Fibroblast of skin of scalp (primary cell): ENCODE measurements at places on chromosomes 13 and 19.
A peak's percentile ranks its signal among the peaks of the same experiment; 100 is the strongest.

DNA sequence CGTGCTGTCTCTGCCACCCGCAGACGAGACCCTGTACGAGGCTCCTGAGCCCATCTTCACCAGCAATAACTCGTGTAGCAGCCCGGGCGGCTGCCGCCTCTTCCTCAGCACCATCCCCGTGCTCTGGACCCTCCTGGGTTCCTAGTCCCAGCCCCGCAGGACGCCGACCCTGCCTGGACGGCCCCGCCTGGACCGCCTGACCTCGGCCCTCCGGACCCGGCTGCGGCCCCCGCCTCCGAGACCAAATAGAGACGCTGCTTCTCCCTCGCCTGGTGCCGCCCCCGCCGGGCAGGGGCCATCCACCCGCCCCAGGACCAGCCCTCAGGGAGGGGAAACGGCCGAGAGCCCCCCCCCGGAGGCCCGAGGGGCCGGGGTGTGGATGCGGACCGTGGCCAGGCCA lies 14.1 kb downstream of the EFNA2 start:
- DNase-seq: no peak

DNA sequence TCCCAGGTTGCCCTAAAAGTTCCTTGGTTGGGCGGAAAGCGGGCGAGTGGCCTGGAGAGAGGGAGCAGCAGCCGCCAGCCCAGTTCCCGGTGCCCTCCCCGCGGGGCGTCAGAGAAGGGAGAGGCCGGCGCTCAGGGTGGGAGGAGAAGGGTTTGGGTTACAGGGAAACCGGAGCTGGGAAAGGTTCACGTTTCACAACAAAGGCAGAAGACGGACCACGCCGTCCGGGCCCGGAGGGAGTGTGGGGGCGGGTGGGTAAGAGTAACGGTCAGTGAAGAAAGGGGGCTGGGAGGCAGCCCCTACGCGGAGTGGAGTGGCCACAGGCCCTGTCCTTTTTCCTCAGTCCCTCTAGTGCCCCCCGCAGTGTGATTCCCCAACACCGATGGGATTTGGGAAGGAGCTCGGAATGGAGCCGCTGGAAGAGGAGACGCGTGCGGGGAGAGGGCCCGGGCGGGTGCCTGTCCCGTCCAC lies 1.6 kb downstream of the SIX5 start:
- peak; percentile 86 for DNase-seq

DNA sequence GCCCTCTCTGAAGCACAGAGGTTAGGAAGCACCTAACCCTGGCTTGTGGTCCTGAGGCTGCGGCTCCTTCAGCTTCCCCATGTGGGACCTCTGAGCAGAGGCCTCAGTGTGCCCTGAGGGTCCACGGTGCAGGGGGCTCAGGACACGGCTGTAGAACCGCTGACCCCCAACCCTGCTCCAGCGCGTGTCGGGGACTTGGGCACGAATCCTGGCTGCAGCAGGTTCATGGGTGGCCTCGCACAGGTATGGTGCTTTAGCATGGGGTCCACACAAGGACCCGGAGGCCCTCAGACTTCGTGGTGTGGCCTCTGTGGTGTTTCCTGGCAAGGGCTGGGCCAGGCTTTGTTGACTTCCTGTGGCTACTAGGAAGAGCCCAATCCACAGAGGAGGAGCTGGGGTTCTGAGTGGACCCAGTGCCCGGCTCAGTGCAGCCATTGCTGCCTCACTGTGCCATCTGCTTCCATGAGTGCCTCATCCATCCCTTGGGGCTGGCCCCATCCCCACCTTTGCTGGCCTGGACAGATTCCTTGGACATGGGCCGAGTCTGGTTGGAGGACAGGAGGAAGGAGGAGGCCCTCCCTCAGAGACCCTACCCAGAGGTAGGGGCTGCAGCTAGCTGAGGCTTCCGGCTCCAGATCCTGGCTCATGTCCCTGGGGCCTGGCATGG lies 24.5 kb downstream of the ZBTB7A start:
- no peak for DNase-seq

- peak; percentile 72 for DNase-seq
Observed at GRCh38 chr13:106373989-106374572, 161.4 kb downstream of the EFNB2 start.

GRCh38 chr13:107743526-107743925 lies 471.8 kb downstream of the LIG4 start:
- no peak for DNase-seq

GRCh38 chr13:99760456-99760855 lies 211.1 kb downstream of the ZIC5 start:
- DNase-seq: no peak

DNA sequence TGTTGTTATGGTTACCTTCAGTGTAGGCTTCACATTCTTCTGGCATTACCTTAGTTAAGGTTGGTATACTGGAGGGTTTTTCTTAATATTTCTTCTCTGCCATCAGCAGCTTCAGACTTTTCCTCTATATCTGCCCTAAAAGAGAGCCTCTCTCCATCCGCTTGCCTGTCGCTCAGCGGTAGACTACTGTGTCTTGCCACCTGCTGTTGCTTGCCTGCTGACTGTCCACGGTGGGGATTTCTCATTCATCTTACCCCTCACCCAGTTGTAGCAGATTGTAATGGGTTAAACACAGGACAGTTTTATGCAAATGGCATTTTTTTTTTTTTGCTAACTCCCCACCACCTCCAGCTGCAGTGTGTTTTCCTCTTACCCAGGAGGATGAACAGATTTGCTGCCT lies 577.2 kb downstream of the SLITRK5 start:
- DNase-seq: no peak

DNA sequence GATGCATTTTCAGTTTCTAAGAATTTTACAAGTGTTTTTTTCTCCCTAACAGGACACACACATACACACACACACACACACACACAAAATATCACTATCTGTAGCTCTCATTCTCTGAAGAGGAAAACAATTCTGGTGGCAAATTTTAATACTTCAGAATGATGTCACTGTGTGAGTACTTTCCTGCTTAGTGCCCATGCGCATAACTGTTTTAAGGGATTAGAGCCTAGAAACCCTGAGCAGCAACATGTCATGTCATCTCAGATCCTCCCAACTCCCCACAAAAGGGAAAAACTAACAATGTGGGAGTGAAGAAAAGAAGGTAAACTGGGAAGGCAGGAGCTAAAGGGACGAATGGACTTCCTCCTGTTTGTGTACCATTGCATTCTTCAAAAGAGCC lies 401.2 kb downstream of the SPRY2 start:
- no peak for DNase-seq

- peak; percentile 75 for DNase-seq
Observed at GRCh38 chr19:4474514-4475022, 2.5 kb downstream of the HDGFL2 start.

DNA sequence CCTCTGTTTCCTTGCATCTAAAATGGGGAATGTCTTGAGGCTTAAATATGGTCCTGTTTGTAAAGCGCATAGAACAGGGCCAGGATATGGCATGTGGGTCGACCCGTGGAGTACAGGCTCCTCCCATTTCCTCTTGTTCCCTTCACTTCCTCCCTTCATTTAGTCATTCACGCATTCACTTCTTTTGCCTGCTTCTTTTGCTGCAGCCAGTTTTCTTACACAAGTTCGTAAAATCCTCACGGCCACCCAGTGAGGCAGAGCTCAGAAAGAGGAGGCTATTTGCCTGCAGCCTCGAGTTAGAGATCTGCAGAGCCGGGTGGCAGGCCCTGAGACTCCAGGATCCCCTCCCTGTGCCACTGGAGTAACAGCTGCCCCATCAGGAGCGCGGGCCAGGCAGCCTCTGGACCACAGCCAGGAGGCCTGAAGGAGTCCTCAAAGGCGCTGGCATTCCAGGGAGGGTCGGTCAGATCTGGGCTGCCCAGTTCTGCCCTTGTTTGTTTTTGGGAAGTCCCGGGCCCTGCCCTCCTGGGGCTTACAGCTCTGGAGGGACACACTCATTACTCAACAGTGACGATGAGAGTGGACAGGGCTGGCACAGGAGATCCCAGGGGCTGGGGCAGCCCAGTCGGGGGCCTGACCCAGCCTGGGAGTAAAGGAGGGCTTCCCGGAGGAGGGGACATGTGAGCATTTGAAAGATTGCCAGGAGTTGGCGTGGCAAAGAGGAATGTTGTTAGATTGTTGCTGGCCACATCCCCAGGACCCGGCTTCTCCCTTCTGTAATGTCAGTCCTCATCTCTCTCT lies 4.6 kb downstream of the PPP5C start:
- DNase-seq: peak; percentile 73

DNA sequence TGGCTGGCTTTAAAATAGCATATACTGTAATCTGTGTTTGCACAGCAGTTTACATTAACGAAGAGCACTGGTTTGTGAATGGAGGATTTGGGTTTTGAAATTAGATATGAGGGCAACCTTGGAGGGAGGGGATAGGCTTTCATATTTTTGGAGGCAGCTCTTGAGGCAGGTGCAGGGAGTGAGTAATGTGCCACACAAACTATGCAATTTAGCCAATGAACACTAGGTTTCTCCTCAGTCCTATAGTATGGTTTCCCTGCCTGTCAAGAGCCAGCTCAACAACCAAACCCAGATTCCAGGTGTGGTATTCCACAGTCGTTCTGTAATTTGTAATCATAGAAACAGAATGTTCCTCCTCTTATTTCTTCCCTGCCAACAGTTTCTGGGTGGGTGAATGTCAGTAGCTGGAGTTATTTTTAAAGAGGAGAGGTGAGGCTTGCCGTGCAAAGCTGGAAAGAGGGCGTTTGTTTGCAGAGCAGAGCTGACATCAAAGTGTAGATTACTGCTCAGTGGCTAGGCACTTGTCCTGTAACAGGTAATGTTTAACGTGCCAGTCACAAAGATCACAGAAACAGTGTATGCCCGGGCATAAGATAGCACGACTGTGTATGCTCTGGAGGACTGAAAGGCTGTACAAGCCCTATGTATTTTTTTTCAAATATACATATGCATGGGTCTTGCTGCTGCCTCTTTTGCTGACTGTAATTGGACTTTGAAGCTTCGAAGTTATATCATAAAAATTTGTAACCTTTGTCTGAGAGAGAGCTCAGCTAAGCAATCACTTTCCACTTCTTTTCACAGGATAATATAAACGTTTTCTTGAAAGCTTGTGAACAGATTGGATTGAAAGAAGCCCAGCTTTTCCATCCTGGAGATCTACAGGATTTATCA lies 124.2 kb downstream of the LMO7 start:
- DNase-seq: no peak

GRCh38 chr13:101640788-101641400 lies 188.4 kb downstream of the ITGBL1 start:
- DNase-seq: peak; percentile 87

- no peak for DNase-seq
Observed at GRCh38 chr13:110234532-110234931, 72.4 kb downstream of the COL4A1 start.

- DNase-seq: peak; percentile 89
Observed at GRCh38 chr19:57269515-57270250, 10.6 kb upstream of the ZNF460 start.

- no peak for DNase-seq
Observed at GRCh38 chr13:28137596-28137995, 749 bp upstream of the PAN3 start.

DNA sequence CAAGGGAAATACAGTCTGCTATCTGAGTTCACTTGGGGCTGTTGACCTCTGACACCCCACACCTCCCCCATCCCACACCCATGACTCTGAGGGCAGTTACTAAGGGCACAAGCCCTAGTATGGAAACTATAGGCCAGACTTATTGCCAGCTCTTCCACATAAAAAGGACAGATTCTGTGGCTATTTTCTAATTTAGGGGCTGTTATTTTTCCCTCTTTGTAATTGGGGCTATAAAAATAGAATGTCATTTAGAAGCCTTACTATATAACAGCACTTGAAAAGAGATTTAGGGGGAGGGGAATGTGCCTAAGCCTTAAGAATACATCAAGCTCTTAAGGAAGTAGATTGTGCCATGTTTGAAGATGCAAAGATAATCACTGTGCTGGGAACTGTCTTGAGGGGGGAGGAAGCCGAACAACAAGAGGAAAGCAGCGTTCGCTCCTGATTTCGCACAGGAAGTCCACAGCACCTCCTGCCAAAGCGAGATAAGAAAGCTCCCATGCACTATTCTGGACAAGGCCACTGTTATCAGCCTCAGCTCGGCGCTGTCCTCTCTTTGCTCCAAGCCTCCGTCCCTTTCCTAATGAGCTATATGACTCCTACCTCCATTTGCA lies 86.6 kb downstream of the FLT1 start:
- no peak for DNase-seq

GRCh38 chr13:30685320-30685859 lies 50.0 kb upstream of the ALOX5AP start:
- DNase-seq: no peak

GRCh38 chr13:57653229-57653989 lies 21.9 kb downstream of the PCDH17 start:
- DNase-seq: no peak

DNA sequence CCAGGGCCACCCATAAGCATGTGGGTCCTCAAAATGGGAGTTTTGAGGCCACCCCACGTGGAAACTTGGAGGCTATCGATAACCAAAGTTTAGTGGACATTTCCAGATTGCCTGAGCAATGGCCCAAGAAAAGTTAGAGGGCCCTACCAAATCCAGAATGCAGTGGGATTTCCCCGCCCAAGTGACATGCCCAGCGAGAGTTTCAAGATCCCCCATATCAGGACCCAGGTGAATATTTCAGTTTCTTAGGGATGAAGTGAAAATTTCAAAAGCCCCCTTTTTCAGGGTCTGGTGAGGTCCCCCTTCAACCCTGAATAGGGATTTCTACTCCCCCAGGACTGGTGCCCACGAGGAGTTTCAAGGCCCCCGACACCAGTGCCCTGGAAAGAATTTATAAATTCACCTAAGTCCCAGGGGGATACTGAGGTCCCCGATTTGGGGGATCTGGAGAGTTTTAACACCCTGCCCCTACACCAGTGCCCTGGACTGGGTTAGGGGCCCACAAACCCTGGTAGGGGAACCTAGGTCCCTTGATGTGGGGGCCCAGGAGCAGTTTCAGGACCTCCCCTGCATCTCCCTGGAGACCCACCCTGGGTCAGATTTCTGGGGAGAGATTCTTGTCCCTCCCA lies 695 bp downstream of the BST2 start:
- no peak for DNase-seq

GRCh38 chr13:24700539-24700938 lies 20.3 kb downstream of the ATP12A start:
- DNase-seq: no peak

DNA sequence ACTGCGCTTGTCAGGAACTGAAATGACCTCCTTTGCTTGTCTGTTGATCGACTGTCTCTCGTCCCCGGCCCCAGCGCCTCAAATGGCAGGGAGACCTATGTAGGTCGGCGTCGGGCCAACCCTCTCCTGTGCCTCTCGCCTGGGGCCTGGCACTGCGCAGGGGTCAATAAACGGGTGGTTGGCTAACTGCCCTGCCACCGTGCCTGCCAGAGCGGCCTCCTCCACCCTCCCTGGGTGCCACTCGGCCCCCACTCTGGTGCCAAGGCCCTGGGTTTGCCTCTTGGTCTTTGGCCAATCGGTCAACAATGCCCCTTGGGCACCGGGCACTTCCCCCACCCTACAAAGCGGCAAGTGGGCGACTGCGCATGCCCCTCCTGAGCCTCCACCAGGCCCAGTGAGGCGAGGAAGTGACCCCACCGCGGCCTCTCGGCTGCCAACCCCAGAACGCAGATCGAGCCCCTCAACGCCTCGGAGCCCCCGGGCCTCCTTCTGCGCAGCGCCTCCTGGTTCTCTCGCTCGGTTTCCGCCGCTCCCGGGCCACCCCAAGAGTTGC lies 1.1 kb downstream of the KEAP1 start:
- peak; percentile 47 for DNase-seq
